ENCODE measurements at places on chromosomes 1 and 21.
A peak's percentile ranks its signal among the peaks of the same experiment; 100 is the strongest.

GRCh38 chr1:111191496-111191895, 8.9 kb downstream of the DENND2D start:
- DNase-seq: no peak

DNA sequence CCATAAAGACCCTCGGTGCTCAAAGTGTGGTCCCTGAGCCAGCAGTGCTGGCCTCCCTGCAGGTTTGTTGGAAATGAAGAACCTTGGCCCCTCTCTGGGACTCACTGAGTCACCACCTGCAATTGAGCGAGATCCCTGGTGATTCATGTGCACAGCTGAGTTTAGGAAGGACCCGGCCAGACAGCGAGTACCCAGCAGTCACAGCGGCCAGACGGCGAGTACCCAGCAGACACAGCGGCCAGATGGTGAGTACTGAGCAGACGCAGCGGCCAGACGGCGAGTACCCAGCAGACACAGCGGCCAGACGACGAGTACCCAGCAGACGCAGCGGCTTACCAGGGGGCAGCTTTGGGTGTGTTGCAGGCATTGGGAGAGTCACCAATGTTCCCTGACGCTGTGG, 123.8 kb downstream of the PRDM16 start:
- DNase-seq: no peak

GRCh38 chr1:117473063-117473462, 105.8 kb downstream of the MAN1A2 start:
- no peak for DNase-seq

GRCh38 chr21:34794686-34795085, 125.9 kb downstream of the CLIC6 start:
- DNase-seq: no peak

GRCh38 chr1:218479436-218480115, 134.4 kb downstream of the TGFB2 start:
- DNase-seq: no peak

DNA sequence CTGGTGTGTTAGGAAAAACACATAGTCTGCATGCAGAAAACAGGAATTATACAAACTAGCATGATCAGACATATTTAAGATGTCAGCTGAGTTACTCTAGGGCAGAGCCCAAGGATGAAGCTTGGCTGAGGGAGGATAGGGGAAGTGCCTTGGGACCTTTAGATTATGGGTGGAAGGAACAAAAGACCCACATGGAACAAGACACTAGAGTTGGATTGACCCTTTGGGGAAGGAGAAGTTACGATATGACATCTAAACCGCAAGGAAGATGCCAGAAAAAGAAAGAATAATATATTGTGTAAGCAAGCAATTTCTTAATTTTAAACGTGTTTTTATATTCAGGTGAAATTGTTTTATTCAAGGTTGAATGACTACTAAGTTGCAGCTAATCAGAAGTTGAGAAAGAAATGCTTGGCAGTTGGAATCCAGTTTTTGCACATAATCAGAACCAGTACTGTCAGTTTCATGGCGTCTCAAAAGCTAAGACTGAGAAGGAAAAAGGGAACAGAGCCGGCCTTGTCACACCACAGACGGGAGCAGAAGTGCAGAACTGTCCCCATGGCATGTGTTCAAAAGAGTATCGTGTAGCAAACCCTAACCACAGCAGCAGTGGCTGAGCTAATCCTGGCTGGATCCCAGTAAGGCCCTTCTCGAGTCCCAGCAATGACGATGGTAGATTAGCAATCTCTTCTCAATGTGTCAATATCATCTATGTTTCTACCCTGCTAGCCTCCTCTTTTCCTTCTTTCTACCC, 31.2 kb upstream of the IFNAR2 start:
- DNase-seq: peak; percentile 88

DNA sequence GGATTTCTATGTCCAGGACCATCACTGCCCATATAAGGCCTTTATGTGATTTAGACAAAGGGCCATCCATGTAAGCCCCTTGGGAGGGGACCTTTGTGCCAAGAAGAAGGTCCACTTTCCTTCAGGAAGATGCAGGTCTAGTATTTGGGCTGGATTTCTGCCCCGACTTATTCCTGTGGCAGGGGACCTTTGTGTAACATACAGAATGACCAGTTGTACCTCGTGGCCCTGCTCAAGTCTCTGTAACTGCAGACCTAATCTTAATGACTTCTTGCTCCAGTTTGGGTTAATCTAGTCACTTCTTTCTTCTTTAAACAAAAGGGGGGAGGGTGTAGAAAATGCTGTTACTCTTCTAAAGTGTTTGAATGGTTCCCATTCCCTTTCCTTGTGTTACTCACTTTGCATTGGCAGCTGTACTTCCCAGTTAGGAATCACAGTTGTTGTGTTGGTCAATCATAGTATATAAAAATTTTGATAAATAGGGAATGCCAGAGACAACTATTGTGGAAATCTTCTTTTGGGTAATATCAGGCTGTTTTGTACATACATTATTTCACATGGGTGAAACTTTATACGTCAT, 54.2 kb downstream of the MIGA1 start:
- DNase-seq: no peak

DNA sequence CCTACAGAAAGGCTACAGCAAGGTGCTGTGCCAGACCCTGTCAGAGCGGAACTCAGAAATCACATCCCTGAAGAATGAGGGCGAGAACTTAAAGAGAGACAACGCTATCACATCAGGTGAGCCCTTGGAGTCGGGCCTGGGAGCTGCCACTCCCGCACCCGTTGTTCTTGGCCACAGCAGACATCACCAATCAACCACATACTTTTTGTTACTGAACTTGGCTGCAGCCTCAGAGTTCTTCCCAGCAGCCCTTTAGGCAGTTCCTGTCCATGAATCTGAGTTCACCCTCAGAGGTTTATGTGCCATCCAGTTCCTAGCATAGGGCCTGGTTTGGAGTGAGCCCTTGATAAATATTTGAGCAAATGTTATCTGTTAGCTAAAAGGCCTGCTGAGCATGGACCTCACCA, 61.6 kb downstream of the FHAD1 start:
- DNase-seq: no peak

DNA sequence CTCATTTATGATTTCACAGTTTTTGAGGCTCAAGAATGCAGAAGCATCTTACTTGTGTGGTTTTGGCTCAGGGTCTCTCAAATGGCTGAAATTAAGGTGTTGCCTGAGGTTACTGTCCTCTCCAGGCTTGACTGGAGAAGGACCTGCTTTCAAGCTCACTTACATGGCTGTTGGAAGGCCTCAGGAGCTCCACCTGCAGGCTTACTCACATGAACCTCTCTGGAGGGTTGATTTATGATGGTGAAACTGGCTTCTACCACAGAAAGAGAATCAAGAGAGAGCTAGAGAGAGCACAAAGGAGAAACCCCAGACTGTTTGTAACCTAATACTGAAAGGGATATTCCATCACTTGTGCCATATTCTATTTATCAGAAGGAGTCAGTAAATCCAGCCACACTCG, 6.2 kb upstream of the KCNK2 start:
- DNase-seq: peak; percentile 4

GRCh38 chr1:84936116-84936810, 43.3 kb upstream of the LPAR3 start:
- DNase-seq: peak; percentile 53

DNA sequence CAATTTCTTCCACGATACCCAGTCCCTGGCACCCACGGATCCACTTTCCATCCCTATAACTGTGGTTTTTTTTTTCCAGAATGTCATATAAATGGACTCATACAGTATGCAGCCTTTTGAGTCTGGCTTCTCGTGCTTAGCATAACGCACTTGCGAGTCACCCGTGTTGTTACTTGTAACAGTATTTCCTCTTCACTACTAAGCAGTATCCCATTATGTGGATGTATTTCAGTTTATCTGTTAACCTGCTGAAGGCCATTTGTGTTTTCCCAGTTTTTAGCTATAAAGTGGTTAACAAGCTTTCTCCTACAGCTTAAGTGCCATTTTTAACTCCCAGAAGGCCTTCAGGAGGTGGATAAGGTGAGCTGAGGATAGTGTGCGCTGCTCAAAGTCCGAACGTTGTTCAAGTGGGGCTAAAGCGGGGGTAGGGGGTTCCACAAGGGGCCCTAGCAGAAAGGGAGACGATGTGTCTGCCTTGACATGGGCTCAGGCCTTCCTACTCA, 829 bp downstream of the ADAR start:
- peak; percentile 34 for DNase-seq

DNA sequence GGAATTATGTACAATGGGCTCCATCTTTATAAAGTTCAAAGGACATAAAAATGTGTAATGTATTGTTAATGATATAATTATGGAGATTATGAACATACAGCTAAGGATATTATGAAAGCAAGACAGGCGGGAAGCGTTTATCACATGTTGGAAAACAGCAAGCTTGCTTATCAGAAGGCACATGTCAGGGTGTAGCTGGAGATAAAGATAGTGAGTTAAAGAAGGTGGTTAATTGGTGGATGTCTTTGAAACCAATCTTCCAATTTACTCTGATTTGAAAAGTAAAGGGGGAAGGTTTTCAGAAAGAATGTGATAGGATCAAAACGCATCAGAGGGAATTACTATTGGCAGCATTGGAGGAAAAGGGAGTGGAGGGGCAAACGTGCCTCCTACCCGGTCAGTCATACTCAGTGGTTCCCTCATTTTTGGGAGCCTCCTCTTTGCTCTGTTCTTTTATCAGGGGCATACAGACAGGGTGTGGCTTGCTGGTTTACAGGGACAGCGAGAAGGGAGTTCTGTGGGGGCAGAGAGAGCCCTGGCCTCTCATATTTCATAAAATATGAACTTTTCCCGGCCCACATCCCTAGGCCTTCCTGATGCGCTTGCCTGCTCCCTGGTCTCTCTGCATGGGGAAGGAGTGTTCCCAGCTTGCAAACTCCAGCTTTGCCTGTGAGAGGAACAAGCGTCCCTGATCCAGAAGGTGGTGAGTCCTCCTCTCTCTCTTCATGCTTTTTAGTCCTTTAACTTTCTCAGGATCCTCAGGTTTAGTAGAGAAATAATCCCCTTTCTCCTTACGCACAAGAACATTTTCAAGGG, 8.0 kb upstream of the SVBP start:
- DNase-seq: no peak

DNA sequence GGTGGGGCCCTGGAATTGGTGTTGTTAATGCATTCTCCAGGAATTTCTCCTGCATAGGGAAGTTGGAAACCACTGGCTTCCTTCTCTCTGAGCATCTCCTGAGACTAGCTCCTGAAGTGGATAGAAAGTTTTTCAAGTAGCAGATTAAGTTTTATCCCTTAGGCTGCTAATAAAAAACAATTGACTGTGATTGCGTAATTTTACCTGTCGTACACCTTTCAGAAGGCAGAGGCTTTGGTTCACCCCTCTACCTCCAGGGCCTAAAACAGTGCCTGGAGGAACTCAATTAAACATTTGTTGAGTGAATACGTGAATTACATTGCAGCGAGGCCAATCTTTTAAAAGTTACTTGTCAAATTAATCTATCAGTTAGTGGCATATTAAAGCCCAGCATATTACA, 3.4 kb downstream of the ITSN1 start:
- DNase-seq: no peak

- no peak for DNase-seq
Observed at GRCh38 chr21:40620386-40621145, 226.4 kb downstream of the DSCAM start.

DNA sequence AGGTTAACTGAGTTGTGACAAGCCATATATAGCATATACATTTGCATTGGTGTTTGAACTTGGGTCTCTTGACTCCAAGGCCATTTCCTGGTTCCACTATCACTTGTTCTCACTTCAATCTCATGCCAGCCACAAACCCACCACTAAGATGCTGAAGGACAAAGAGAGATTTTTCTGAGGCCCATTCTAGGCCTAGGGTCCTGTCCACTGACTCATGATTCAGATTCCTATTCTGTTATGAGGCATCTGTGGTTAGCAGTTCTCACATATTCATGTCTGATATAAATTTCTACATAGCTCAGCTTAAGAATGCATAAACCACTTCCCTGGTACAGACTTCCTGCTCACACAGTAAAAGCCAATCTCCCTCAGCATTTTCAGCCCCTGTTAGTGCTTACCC, 326.1 kb upstream of the BEND5 start:
- no peak for DNase-seq

- no peak for DNase-seq
Observed at GRCh38 chr21:34726627-34727337, 58.0 kb downstream of the CLIC6 start.

- DNase-seq: peak; percentile 10
Observed at GRCh38 chr1:91872559-91873081, 13.3 kb downstream of the TGFBR3 start.

- DNase-seq: no peak
Observed at GRCh38 chr1:227891223-227891954, 56.3 kb downstream of the WNT9A start.

- no peak for DNase-seq
Observed at GRCh38 chr1:97630948-97631347, 289.9 kb downstream of the DPYD start.

- no peak for DNase-seq
Observed at GRCh38 chr1:33893147-33893830, 29.4 kb downstream of the HMGB4 start.

- peak; percentile 6 for DNase-seq
Observed at GRCh38 chr1:40939320-40940059, 40.0 kb upstream of the CTPS1 start.

DNA sequence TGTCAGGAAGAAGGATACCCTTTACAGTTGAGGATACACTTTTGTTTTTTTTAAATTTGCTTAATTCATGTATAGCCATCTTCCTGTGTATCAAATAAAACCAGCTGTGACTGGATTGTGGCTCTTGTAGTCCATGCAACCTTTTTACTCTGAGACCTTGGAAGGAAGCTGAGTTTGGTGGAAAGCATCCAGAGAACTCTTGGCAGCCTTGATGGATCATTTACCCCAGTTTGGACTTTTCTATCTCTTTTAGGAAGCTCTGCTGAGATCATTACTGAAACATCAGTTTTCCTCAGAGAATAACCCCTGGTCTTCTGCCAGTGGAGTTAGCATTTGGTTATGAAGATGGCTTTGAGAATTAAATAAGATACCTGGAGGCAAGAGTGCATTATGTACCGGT, 21.2 kb upstream of the APOBEC4 start:
- DNase-seq: no peak

GRCh38 chr1:102732927-102733326, 375.4 kb downstream of the COL11A1 start:
- no peak for DNase-seq

- DNase-seq: peak; percentile 27
Observed at GRCh38 chr1:52904927-52905698, 16.4 kb downstream of the ECHDC2 start.

GRCh38 chr1:27981145-27981544, 21.4 kb downstream of the XKR8 start:
- DNase-seq: no peak

DNA sequence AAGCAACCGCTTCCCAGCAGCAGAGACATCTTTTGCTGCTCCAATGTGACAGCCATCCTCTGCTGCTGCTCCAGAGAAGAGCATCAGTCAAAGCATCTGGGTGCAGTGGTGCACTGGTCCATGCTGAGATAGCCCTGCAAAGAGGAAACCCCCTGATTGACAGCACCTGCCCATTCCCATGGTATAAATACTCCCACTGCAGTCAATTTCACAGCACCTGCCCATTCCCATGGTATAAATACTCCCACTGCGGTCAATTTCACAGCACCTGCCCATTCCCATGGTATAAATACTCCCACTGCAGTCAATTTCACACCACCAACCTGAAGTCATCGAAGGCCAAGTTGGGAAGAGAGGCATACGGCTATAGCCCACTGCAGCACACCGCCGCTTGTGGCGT, 25.5 kb downstream of the FBXO2 start:
- no peak for DNase-seq
